ENCODE measurements at places on chromosomes 11 and 22. TPM values are rescaled to one million over a fixed set of nuclear protein-coding genes. Genes with fewer than 3 reads are reported as not detected.

DNA sequence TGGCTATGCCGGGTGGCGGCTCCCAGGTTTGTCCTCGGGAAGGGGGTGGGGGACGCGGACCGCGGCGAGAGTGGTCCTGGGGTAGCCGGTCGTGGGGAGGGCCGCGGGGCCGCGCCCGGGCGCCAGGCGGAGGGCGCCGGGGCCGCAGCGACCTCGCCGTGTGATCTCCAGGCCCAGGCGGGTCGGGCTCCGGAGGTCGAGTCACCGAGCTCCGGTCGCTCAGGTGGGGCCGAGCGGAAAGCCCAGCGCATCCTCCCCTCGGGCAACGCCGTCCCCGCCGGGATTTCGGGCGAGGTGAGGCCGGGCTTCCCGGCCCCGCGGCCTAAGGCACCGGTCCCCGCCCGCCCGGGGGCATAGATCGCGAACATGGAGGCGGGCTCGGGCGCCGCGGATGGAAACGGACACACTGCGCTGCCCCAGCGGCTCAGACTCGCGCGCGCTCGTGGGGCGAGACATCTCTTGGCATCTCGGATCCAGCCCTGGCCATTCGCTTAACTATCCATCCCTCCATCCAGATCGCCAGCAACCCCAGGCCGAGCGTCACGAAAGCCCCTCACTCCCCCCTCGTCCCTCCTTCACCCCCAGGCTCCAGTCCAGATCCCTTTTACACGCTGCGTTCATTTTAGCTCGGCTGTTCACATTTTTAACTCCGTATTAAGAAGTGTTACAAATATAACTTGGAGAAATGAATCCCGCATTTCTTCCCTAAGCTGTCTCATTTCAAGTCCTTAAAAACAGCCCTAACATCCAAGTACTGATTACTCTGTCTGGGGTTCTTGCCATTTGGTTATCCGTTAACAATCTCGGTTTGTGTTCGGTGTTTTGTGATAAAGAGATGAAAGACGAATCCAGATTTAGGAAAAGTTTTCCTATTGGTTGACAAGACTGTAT is 460 bp downstream of the ZC3H12C start:
- peak; percentile 47 for DNase-seq

- no peak for DNase-seq
Observed at GRCh38 chr11:1029654-1030053, 6.9 kb downstream of the MUC6 start.

- DNase-seq = no peak
Observed at GRCh38 chr22:50058906-50059880, 1.1 kb upstream of the TTLL8 start.

- no peak for DNase-seq
Observed at GRCh38 chr11:116615211-116615865, 157.4 kb downstream of the BUD13 start.

Gene VSTM5
- not detected for total RNA-seq

Gene HPX
- 2.1 TPM for total RNA-seq

Gene LUZP2
- total RNA-seq = not detected

DNA sequence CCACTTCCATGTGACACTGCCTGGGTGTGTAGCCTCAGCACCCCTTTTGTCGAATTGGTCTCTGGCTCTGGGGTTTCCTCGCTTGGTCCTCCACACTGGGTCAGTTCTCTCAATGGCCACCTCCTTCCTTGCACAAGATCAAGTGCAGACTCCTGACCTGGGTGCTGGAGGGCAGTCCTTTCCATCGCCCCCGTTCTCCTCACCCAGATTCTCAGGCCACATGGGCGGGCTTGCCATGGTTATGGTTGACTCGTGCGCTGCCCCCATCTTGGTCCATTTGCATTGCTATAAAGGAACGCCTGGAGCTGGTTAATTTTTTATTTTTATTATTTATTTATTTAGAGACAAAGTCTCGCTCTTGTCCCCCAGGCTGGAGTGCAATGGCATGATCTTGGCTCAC is 5.5 kb upstream of the PARVB start:
- no peak for DNase-seq

DNA sequence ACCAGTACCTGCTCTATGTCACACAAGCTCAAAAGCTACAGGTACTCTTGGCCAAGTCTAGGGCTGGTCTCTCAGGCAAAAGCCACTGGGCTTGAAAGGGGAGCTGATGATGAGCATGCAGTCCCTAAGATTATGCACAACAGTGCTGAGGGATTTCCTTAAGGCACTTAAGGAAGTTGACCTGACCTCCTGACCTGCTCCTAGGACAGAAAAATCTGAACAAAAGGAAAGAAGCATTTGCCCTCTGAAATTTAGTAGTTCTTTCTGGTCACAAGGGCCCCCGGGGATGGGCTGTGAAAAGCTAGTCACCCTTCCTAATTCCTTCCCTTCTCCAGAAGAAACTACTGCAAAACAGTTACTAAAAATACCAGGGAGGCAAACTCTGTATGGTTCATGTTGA is 83.6 kb upstream of the PHOX2A start:
- DNase-seq = no peak

Gene XPNPEP3
- 40.9 TPM for total RNA-seq

Gene SMIM35
- not detected for total RNA-seq

Gene TRPC6
- total RNA-seq = 13.0 TPM

Gene ZFPL1
- total RNA-seq = 39.8 TPM

Gene RNASEH2C
- total RNA-seq = 45.1 TPM

GRCh38 chr22:41343717-41344116 is 38.0 kb upstream of the TEF start:
- no peak for DNase-seq

DNA sequence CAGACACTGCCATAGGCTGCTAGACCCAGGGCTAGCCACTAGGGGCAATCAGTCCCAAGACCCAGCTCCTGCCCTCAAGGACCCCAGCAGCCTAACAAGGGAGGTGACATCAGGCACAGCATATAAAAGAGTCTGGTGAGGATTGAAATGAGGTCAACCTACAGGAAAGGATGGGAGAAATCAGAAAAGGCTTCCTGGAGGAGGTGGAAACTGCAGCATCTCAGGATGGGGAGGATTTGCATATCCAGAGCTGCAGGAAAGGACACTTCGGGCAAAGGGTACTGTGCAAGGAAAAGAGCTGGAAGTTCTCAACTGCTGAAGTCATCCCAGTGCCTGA is 2.9 kb upstream of the ARFGAP2 start:
- DNase-seq = no peak

Gene CENPM
- 9.3 TPM for total RNA-seq

DNA sequence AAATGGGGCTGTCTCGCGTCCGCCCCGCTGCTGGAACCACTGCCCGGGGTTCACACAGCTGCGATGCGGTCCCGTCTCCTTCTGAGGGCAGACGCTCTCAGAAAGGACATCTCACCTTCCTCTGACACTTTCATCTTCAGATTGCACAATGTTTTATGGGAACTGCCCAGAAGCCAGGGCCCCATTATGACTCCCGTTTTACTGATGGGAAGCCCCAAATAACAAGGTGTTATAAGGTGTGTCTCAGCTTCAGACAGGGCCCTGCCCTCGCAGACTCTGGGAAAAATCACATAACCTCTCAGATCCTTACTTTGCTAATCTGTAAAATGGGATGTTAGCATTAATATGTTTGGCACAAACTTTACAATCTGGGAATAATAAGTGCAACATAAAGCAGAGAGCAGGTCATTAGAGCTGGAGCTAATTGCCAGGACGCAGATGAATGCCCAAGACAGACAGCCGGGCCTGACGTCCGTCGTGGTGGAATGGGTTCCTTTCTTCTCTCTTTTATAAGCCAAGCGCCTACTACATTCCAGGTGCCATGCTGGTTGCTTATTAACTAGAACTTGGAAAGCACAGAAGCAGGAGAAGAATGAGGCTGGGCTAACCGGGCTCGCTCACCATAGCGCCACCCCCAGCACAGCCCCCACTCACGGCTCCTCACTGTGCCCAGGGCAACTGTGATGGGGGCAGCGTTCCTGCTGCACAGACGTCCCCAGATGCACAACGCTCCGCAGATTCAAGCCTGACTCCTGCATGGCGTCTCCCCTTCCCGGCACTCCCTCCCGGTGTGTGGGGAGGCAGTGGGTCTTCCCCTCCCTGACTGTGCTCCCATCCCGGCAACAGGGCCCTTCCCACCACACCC is 43.8 kb downstream of the TRMU start:
- no peak for DNase-seq

GRCh38 chr11:13347901-13348300 is 70.3 kb downstream of the BMAL1 start:
- DNase-seq = no peak

DNA sequence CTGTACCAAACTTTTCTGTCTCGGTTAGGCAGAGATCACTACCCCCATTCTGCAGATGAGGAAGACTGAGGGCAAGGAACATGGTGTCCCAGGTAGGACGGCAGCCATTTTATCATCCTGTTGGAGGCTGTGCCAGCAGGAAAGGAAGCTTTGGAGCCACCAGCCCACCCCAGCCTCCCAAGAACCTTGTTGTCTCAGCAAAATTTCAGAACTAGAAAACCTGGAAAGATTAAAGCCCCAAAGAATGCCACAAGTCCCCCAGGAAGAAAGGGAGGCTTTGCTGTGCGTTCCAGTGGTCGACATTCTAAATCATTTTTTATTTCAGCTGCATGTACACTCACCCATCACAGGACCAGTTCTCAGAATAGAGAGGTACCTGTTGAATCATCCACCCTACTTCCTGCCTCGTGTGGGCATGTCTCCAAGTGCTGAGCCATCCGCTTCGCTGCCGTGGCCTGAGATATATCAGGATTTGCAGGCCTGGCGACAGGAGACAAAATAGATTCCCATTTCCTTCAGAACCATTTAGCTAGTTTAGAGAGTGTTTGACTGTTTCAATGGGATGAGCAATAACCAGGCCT is 13.0 kb upstream of the EIF3D start:
- no peak for DNase-seq

DNA sequence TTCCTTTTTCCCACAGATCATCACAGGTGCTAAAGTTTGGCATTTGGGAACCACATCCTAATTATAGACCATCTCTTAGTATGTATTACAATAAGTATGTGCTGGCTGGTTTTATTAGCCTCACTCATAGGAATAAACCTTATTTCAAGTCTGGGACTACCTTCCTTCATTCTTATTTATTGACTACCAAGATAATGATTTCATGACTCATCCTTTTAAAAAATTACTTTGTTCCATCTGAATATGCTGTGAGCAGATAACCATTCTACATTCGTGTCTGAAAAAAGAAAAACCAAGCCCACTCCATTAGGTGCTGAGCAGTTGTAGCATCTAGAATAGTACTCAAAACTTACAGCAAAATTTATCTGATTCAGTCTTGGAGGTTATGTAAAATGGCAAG is 12.3 kb downstream of the TNRC6B start:
- DNase-seq = no peak

Gene ACO2
- total RNA-seq = 102 TPM

GRCh38 chr11:123057661-123058305 is 4.2 kb downstream of the HSPA8 start:
- no peak for DNase-seq

DNA sequence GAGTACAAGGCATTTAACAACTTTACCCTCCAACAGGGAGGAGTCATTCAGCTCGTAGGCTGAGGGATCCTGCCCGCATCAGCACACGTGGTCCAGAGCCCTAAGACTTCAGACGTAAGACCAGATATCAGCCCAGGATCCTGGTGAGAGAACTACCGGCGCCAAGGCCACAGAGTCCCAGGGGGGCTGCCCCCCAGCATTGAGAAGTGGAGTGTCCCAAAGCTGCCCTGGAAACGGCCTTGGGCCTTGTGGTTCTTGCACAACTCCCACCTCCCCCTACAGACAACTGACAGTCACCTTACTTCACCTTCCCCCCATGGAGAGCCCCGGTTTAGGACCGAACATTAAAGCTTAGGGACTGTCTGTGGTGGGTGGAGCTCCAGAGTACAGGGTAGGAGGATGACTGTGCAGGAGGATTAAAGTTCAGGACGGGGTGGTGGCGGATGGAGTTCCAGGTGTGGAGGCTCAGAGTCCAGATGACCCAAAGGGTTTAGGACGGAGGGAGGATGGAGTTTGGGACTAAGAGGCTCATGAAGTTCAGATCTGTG is 1.0 kb downstream of the C11orf91 start:
- no peak for DNase-seq

DNA sequence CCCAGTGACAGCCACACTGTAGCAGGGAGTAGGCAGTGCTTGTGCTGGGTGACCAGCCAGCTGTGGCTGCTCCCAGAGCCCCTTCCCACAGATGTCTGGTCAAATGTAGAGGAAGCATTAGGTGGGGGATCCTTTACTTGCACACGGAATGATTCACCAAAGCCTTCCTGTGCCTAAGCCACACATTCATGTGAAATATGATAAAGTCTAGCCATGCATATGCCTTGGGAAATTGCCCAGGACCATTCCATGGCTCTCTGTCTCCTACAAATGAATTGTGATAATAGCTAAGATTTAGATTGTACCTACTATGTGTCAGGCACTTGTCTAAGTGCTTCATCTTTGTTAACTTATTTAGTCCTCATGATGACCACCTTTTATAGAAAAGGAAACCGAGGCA is 217.5 kb upstream of the E2F8 start:
- no peak for DNase-seq

DNA sequence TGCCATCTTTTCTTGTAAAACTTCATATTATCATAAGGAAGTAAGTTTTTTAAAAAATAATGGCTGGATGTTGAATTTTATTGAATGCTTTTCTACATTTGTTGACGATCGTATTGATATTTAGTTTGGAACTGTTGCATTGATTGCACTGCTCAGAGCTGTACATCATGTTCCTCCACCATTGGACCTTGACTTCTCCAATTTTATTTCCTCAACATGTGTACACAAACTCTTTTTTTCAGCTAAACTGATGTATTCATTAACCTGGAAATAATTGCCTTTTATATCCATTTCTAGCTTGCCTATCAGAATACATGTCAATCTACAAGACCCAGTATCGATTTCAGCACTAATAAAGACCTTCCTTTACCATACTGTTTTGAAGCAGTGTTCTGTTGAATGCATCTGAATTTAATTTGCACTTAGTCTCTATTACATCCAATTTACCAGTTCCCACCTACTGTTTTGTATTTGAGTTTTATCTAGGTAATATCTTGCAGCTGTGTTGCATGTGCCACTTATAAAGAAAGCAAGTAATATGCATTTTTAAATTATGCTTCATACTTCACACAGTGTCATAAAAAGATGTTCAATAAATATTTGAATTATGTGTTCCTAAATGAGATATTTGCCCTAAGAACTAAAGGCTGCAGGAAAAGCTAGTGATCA is 5.5 kb downstream of the CEP57 start:
- no peak for DNase-seq
